ENCODE measurements at places on chromosomes 4 and X. TPM values are rescaled to one million over a fixed set of nuclear protein-coding genes. Genes with fewer than 3 reads are reported as not detected.

The SPATA18 gene
- total RNA-seq = not detected

The ATOH1 gene
- total RNA-seq = not detected

The NUDT10 gene
- total RNA-seq = 0.19 TPM

The DCHS2 gene
- total RNA-seq = 0.19 TPM

The CFAP99 gene
- not detected for total RNA-seq

The SSX3 gene
- not detected for total RNA-seq

The GATA1 gene
- not detected for total RNA-seq

The USP11 gene
- 80.0 TPM for total RNA-seq

The PRDM8 gene
- 0.72 TPM for total RNA-seq

The OTOP1 gene
- not detected for total RNA-seq

The RHOXF2 gene
- total RNA-seq = not detected

The OPRPN gene
- total RNA-seq = not detected

The MAPK10 gene
- 0.87 TPM for total RNA-seq

The CTAG1A gene
- total RNA-seq = 581 TPM

The CXCL13 gene
- not detected for total RNA-seq

The MAGEA6 gene
- 123 TPM for total RNA-seq

The GRPEL1 gene
- 147 TPM for total RNA-seq

The PLAC1 gene
- 0.87 TPM for total RNA-seq

The AMBN gene
- total RNA-seq = not detected

The AFM gene
- not detected for total RNA-seq

The CXCL8 gene
- 34.0 TPM for total RNA-seq

The HMX1 gene
- total RNA-seq = not detected

The ART3 gene
- total RNA-seq = 13.7 TPM

The SPP1 gene
- total RNA-seq = 3.7 TPM

The TMSB15C gene
- 0.56 TPM for total RNA-seq

The EXOSC9 gene
- 52.2 TPM for total RNA-seq

The RHOXF2B gene
- not detected for total RNA-seq

The MAGEC3 gene
- total RNA-seq = 0.68 TPM

The BBS12 gene
- total RNA-seq = 1.5 TPM

The CT45A2 gene
- total RNA-seq = not detected

The APEX2 gene
- total RNA-seq = 23.3 TPM

The ETDB gene
- total RNA-seq = not detected

The RTL5 gene
- total RNA-seq = 0.27 TPM

The SUPT20HL1 gene
- not detected for total RNA-seq

The CYLC1 gene
- total RNA-seq = not detected

The AR gene
- 3.4 TPM for total RNA-seq

The UGT2B15 gene
- not detected for total RNA-seq

The EXOC1L gene
- not detected for total RNA-seq

The STATH gene
- total RNA-seq = not detected

The UGT2B7 gene
- total RNA-seq = 1.6 TPM

The FREM3 gene
- total RNA-seq = not detected

The CSN2 gene
- total RNA-seq = not detected

The RTL9 gene
- 0.23 TPM for total RNA-seq

The GPRASP1 gene
- 0.61 TPM for total RNA-seq

The PHKA1 gene
- 11.1 TPM for total RNA-seq

The GSX2 gene
- total RNA-seq = not detected

The DUX4 gene
- total RNA-seq = not detected
